Left lobe of liver (tissue), 2 donors: ENCODE measurements at places on chromosomes 11 and 22.

- DNase-seq: no peak
Observed at GRCh38 chr22:25062386-25063085, 110.0 kb downstream of the KIAA1671 start.

DNA sequence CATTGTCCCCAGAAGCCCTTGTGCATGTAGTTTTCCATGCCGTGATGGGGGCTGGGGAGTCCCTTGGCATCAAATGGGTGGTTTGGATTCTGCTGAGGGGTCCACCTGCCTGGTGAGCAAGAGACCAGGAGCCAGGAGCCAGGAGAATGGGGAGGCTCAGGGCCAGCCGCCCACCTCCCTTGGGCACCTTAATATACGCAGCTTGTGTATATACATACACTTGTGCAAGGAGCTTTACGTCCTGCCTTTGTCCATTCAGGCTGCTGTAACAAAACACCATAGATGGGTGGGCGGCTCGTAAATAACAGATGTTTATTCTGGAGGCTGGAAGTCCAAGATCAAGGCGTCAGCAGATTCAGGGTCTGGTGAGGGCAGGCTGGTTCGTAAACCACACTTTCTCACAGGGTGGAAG is 62.5 kb downstream of the SMIM38 start:
- peak; percentile 34 for DNase-seq

GRCh38 chr11:115280775-115281174 is 223.4 kb downstream of the CADM1 start:
- no peak for DNase-seq

DNA sequence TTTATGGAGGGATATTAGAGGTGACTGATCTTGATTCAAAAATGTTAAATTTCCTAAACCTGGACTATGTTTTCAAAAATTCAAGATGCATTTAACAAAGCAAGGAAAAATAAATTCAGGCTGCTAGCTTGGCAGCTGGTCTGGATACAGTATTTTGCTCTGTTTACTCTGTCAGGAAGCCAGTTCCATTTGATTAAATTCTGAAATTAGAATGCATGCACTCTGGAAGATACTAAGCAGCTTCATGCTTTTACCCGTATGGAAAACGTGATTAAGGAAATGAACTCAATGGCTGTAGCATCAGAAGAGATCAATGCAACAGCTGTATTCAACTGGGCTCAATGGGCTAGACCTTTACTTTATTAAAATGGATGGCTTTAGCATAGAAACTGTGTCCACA is 14.2 kb downstream of the C11orf71 start:
- no peak for DNase-seq

GRCh38 chr11:108009497-108010370 is 1.0 kb downstream of the CUL5 start:
- no peak for DNase-seq

DNA sequence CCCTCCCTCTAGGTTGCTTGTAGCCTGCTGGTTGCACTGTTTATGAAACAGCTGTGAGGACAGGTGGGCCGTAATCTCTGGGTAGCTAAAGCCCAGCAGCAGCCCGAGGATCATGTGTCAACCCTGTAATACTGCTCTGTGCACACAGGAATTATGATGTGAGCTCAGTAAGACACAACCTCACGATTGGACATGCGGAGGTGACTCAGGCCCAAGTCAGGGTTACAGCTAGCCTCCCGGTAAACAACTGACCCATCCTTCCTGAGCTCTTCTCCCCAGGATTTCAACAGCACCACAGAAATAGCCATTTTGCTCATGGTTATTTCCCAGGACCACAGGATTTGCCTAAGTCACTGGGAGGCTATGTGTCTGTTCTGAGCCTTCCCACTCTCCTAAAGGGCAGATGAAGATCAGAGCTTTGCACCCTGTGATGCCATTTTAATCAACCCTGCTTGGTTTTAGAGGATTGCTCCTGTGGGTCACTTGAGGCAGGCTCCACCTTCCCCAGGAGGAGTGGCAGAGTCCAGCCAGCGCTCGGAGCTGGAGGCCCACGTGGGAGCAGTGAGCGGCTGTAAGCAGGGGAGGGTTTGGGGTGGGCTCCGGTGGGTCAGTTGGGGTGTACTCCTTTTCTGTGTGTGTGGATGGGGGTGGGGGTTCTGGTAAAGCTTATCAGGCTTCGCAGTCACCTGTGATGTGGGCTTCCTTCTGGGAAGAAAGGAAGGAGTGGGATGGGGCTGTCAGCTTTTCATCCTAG is at the start of gene AMPD3:
AMPD3 (plus strand) TSS at position 387 of the 754 bp plus-strand sequence. CDS start 6,256 bp downstream, outside the sequence.
- DNase-seq: no peak

DNA sequence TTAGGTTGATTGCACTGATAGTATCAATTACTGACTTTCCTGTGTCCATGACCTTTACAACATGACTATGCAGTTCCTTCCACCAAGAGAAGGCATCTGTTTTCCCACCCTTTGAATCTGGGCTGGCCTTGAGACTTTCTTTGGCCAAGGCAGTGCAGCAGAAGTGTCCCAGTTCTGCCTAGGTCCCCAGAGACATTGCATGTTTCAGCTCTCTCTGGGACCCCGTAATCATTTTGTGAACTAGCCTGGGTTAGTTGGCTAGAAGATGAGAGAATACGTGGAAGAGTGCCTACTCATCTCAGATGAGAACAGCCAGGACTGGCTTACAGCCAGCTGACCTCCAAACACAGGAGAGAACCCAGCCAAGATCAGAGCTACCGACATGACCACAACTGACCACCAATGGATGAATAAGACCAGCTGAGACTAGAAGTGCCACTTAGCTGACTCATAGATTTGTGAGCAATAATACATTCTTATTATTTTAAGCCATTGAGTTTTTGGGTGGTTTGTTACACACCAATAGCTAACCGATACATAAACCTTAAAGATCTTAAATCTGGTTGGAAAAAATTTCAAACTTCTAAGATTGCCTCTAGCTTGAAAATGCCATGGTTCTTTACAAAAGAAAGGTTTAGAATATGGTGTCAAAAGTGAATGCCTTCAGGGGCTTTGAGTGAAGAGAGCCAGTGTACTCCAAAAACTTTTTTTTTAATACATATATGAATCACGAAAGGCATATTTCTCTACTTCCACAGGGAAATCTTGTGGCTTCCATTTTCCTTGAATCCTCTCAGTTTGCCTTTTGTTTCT is 145.2 kb downstream of the FBXO7 start:
- DNase-seq: peak; percentile 70

- DNase-seq: no peak
Observed at GRCh38 chr11:55324500-55324899, 18.5 kb upstream of the OR4A16 start.

DNA sequence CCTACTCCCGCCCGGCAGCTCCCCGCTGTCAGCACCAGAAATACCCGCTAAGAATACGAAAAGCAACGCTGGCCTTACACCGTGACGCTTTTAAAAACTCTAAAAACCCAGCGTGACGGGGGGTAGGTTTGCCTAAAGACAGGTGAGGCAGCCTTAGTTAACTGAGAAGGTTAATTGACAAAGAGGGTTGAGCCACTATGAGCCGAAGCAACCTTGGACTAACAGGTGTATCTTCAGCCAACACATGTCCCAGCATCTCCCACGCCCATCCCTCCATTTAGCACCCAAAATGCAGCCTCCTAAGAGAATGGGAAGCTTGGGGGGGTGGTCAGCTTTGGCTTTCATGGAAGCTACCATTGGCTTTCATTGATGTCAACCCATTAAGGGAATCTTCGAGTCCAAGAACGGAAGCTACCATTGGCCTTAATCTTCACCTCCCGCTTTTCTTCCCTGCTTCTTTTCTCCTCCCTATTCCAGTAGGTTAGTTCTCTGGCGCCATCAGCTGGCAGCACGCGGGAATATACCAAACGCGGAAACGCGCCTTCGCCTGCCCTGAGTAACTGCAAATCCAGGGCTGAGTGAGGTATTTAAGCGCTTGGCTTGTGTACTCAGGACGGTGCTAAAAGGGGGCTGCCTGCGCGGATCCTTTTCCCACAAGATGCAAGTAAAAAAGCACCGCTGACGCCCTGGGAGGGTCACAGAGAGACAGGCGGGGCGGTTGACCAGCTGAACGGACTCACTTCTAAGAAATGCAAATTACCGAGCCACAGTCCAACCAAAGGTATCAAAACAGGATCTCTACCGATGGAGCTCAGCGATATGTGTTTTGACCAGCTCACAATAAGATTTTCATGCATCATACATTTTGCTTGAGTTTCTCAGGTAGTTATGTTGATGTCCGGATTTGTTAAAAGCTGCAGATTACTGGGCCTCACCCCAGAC is 38.5 kb upstream of the GLYATL1 start:
- peak; percentile 85 for DNase-seq

- DNase-seq: no peak
Observed at GRCh38 chr11:235609-235996, 539 bp downstream of the SIRT3 start.

DNA sequence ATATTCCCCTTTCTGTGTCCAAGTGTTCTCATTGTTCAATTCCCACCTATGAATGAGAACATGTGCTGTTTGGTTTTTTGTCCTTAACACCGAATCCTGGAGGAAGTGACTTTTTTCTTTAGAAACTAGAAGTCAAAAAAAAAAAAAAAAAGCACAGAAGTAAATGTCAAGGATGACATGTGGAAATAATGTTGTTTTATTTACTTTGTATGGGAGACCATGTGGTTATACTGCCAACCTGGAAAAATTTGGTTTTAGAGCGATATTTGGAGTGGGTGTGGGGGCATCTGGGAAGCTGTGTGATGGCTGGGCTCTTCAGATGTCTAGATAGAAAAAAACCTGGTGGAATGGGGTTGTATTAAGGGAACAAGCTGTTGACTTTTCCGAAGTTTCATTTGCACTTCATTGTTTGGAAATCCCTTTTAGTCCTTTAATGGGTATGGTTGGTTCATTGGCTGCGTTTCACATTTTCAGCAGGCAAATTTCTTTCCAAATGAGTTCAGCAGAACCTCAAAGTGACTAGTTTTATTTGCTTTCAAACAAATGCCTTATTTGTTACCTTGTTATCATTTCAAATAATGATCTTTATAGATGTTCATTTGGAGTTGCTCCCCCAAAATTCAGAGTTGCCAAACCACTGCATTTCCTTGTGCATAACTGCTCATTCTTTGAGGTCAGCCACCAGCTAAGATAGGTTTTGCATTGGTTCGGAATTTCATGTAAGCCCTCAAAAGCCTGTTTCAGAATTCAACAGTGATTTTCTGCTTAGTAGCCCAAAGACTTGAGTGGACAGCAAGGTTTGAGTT is 508.2 kb downstream of the METTL15 start:
- no peak for DNase-seq

GRCh38 chr11:1659506-1659905 is 29.9 kb downstream of the KRTAP5-5 start:
- no peak for DNase-seq

DNA sequence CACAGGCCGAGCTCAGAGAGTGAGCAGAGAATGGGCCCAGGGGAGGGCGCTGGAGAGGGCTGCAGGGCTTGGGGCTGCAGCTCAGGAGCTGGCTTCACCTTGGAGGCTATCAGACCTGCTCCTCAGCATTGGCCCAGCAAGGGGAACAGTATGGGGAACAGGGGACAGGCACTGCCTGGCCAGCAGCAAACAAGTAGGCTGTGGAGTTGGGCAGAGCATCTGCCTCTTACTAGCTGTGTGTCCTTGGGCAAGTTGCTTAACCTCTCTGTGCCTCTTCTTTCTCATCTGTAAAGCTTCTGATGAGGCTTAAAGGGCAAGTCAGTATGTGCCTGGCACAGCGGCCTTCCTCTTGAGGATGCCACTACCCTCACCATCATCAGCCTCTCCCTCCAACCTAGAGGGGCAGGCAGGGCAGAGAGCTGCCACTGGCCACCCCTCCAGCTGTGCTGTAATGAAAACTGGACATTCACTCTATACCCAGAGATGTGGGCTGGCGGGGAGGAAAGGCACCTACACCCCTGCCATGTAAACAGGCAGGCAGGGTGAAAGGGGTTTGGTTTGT is 7.5 kb upstream of the CDKN1C start:
- DNase-seq: no peak
